ENCODE measurements at places on chromosomes 16 and 17.

- no peak for DNase-seq
These were observed 26.8 kb downstream of the DRC3 start for GRCh38 chr17:17999364-18000029.

DNA sequence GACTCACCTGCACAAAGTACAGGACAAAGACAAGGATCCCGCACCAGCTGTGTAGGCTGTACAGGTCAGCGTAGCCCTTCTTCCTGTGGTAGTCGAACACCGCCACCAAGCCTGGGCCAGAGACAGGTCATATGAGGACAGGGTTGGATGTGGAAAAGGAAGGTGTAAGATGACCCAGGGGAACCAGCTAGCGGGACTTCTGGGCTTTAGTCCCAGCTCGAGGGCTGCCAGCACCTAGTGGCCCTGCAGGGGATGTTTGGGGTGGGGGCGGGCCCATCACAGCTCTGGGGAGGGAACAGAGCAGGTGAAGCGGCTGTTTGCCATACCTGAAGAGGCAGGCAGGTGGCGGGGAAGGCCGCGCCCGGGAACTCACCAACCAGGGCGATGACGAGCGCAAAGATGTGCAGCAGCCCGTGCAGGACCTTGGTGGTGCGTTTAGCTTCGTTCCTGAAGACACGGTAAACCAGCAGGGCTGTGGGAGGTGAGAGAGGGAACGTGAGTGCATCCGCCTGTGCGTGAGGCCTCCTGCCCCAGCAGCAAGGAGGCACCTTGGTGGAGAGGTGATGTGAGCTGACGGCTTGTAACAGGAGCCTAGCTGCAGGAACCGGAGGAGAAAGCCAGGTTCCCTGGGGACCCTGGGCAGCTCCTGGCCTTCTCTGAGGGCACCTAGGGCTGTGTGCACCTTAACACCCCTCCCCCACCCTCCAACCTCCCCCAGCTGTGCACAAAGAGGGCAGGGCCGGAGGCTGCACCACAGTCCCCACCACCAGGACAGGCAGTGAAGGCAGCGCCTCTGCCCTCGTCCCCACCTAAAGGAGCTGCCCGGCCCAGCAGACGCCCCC lies 10.2 kb downstream of the CYB561 start:
- no peak for DNase-seq

DNA sequence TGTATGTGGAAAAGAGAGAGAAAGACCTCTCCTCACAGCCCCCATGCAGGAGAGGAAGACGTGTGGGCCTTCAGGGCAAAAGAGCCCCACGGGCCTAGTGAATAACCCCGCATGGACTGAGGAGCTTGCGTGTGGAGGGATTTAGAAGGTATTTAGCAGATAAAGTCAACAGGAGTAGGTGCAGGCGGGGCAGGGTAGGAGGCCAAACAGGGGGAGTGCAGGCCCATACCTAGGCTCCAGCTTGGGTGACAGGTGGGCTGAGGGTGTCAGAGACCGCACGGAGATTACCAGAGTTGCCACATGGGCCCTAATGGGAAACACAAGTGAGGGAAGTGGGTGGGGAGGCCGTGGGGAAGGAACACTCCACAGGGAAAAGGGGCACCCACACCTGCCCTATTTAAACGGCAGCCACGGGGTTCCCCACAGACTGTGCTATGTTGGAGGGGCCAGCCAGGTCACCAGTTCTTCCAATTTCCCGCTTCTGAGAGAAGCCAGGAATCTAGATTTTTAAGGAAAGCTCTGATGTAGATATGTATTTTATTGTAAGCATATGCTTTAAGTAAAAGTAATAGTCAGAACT lies 8.2 kb upstream of the CNGB1 start:
- no peak for DNase-seq

DNA sequence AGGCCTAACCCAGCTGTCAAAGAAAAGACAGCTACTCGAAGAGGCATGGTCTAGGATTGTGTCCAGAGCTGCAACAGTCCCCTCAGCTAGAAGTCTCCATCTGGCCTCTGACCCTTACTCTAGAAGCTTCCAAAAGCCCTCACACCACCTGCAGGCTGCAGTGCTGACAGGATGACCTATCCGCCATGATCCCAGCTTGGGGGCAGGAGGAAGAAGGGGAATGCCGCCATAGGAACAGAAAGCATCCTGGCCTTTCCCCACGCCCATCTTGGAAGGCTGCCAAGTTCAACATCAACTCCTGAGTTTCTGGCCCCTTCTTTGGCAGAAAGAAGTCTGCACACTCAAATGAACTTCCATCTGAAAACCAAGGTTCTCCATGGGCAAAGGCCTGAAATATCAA lies 3.1 kb upstream of the KRT36 start:
- DNase-seq = no peak

- DNase-seq = no peak
These were observed 88.5 kb upstream of the IRX3 start for GRCh38 chr16:54375071-54375470.

DNA sequence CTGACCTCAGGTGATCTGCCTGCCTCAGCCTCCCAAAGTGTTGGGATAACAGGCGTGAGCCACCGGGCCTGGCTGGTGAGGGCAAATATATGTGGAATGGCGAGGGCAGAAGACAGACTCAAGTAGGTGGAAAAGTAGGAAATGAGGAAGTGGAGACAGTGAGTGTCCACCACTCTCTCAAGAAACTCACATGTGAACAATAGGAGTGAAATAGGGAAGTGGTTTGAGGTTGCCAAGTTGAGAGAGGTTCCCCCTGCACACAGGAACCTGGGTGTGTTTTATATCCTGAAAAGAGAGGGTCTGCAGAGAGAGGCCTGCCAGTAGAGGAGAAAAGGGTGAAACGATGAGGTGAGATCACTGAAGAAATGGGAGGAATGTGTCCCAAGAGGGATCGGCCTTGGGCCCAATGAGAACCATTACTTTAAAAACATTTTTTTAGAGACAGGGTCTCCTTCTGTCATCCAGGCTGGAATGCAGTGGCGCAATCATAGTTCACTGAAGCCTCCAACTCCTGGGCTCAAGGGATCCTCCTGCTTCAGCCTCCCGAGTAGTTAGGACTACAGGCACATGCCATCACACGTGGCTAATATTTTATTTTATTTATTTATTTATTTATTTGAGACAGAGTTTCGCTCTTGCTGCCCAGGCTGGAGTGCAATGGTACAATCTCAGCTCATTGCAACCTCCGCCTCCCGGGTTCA lies 17.1 kb upstream of the CORO1A start:
- no peak for DNase-seq

- no peak for DNase-seq
These were observed 13.6 kb downstream of the CHD9 start for GRCh38 chr16:53068423-53068833.

GRCh38 chr17:33520426-33521330 lies 227.6 kb upstream of the ASIC2 start:
- DNase-seq = peak; percentile 68

Measured in activated CD4-positive, alpha-beta T cell treated with anti-CD3 and anti-CD28 coated beads for 48 hours (primary cell).